ENCODE measurements at places on chromosomes 16 and 17.

GRCh38 chr16:65499566-65499965 lies 377.7 kb upstream of the CDH11 start:
- DNase-seq, result no peak

DNA sequence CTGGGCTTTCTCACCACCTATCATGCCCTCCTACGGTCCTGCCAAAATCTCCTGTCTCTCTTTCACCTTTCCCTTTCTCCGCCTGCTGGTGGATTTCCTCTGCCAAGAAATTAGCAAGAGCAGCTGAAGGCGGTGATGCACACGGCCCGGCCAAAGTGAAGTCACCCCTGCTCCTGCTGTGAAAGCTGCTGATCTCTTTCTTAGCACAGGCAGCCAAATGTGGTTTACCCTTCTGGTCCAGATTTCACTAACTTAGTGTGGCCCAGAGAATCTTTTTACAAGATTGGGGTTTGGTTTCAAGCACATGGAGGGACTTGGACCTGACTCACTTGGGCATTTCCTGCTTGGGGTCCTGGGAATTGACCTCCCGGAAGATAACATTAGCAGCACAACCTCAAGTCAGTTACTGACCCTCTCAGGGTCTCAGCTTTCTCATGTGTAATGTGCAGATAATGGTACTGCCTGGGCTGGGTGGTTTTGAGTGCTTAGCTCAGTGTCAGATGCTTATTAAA lies 155.7 kb downstream of the SOCS1 start:
- no peak for DNase-seq

DNA sequence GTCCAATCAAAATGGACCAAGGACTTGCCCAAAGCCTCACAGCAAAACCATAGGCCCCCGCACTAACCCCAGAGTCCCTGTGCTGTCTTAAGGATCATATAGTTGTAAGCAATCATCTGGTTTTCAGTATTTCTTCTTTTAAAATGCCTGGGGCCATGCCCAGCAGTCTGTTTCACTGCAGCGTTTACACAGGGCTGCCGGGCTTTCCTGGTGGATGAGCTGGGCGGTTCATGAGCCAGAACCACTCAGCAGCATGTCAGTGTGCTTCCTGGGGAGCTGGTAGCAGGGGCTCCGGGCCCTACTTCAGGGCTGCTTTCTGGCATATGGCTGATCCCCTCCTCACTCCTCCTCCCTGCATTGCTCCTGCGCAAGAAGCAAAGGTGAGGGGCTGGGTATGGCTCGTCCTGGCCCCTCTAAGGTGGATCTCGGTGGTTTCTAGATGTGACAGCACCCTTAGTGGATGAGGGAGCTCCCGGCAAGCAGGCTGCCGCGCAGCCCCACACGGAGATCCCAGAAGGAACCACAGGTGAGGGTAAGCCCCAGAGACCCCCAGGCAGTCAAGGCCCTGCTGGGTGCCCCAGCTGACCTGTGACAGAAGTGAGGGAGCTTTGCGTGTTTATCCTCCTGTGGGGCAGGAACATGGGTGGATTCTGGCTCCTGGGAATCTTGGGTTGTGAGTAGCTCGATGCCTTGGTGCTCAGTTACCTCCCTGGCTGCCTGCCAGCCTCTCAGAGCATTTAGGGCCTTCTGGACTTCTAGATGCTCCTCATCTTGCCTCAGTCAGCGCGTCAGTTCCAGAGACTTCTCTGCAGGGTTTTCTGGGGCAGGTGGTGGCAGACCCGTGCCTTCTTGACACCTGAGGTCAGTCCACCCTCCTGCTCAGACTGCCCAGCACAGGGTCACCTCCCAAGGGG lies 24.8 kb upstream of the STH start:
- no peak for DNase-seq

GRCh38 chr17:72430611-72431432 lies 310.0 kb downstream of the SOX9 start:
- no peak for DNase-seq

DNA sequence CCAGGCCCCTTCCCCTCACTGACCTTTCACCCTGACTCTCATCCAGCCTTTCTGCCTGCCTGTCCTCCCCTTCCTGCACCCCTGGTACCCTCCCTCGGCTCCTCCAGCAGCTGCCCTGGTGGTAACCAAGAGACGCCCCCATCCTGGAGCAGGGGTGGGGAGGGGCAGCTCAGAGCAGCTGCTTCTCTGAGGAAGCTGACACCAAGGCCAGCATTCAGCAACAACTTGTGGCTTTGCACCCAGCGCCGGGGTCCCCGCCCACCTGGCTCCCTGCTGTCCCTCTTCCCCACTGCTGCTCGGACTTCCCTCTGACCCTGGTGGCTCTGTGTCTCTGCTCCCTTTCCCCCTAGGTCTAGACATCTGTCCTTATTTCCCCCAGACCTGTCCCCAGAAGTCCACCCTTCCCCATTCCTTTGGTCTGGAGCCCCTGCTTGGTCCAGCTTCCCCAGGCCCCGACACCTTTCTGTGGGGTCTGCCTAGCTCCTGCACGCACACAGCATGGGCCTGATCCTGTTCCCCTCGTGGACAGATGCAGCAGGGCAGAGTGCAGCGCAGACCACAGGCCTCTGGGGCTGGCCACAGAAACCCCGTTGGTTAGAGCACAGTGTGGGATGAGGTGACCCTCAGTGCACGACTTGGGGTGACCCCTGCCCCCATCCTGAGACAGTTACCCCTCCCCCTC lies 1.2 kb upstream of the ATP2A1 start:
- DNase-seq, result no peak

GRCh38 chr16:69328854-69329316 lies 1.5 kb downstream of the PDF start:
- DNase-seq, result no peak

- DNase-seq, result peak; percentile 34
Observed at GRCh38 chr17:76014100-76014924, 12.8 kb downstream of the EVPL start.

DNA sequence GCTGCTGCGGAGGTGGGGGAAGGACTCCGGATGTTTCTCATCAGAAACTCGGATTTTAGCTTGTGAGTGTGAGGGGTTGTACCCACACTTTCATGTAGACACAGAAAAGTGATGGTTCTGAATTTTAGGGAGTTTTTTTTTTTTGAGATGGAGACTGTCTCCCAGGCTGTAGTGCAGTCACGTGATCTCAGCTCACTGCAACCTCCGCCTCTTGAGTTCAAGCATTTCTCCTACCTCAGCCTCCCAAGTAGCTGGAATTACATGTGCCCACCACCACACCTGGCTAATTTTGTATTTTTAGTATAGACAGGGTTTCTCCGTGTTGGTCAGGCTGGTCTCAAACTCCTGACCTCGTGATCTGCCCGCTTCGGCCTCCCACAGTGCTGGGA lies 22.4 kb upstream of the GNG13 start:
- DNase-seq, result no peak

DNA sequence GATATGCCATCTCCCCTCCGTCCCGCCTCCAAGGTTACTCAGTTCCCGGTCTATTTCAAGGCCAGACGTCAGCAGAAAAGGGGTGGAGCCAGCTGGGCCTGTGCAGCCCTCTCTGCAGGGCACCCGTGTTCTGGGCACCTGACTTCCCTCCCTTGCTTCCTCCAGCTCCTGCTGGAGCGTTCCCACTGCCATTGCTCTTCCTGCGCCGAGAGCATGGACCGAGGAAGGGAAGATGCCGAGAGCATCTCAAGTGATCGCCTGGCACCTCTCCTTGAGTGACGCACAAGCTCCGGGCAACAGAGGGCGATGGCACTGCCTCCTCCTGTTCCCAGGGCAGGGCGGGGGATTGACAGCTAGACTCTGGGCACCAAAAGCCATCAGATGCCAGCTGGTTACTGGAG lies 29.4 kb upstream of the NAT9 start:
- no peak for DNase-seq

- DNase-seq, result no peak
Observed at GRCh38 chr17:70446446-70446845, 277.1 kb downstream of the KCNJ2 start.

GRCh38 chr16:2388875-2389433 lies 40.3 kb upstream of the CCNF start:
- DNase-seq, result no peak

- no peak for DNase-seq
Observed at GRCh38 chr16:81784072-81784795, 5.1 kb downstream of the PLCG2 start.

DNA sequence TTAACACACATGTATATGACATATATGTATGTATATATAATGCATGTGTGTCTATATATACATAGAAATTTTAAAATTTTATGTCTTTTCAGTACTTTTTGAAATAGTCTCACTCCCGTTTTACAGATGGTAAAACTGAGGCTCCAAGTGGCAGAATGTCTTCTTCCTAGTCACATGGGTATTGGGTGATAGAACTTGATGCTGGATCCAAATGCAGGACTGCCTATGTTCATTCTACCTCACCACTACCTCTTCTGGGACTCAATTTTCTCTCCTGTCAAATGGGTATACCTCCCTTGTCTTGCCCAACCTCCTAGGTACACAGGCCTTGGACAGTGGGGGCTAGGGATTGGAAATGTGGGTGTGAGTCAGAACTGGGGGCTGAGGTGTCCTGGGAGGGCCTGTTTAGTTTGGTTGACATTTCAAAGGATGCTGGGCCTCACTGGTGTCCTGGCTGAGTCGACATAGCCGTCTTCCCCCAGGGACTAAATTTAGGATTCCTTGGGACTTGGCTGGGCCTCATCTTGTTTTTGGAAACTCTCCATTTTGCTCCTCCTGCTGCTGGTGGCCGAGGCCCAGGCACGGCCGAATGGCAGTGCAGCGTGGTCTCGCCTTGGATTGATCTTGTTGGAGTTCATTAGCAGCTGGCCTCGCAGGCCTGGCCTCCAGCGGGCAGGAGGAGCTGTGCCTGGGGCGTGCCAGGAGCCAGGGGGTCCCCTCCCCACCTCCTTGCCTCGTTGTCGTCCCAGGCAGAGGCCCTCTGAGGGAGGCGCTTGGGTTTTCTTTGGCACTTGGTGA lies 25.9 kb downstream of the NKD1 start:
- DNase-seq, result no peak

GRCh38 chr16:12661656-12662172 lies 142.0 kb downstream of the CPPED1 start:
- DNase-seq, result no peak

- no peak for DNase-seq
Observed at GRCh38 chr16:30808146-30808545, 21.1 kb upstream of the ZNF629 start.

DNA sequence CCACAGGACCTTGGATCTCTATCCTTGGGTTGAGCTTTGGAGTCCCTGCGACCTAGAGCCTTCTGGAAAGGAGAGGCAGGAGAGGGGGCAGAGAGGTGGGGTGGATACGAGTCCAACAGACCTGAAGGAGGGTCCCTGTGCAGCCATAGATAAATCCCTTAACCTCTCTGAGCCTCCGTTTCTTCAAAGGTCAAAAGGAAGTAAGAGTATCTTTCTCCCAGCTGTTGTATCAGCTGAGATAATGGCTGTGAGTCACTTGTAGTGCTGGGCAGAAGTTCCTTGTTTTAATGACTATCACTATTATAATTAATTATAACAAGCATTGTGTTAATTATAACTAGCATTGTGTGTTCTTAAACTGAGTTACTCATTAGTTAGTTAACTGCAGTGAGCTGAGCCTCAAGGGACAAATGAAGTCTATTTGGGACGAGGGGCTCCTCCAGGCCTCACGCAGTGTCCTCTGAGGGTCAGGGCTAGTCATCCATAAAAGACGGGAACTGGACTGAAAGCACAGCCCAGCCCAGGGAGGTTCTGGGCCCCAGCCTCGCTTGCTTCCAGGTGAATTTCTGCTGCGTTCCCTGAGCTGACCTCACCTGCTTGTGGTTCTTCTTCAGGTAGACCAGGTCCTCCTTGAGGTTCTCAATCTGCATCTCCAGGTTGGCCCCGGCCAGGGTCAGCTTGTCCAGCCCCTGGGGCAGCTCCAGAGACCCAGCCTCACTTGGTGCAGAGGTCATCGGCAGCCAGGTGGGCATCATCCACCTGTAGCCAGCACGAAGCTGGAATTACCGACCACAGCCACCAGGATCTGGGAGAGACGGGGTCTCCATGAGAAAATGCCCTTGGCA lies 5.7 kb upstream of the KRT17 start:
- no peak for DNase-seq

DNA sequence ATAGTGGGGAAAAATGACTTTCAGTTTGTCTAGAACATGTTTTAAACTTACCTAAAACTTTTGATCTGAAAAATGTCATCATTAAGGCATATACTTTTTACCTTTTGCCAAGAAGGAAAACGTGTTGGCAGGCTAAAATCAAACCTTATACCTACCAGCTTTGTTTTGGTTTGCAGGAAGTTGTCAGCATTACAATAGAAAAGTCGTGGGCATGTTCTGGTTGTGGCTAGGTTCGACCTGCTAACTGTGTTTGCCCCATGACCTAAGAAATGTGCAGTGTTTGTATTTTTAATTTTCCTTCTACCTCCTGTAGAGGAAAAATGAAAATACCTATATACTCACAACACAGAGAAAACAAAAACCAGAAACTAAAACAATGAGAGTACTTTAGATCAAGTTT lies 13.0 kb downstream of the SKAP1 start:
- DNase-seq, result no peak

DNA sequence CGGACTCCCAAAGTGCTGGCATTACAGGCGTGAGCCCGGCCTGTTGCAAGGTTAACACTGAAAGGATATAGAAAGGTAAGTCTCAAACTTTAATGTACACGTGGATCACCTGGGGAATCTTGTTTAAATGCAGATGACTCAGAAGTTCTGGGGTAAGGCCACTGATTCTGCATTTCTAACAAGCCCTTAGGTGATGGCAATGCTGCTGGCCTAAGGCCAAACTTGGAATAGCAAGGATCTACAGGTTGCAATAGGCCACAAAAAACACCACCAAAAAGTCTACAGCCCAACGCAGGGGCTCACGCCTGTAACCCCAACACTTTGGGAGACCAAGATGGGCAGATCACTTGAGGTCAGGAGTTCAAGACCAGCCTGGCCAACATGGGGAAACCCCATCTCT lies 4.2 kb downstream of the CMTM4 start:
- DNase-seq, result no peak

Measured in activated naive CD4-positive, alpha-beta T cell (primary cell).